Stimulated activated CD8-positive, alpha-beta memory T cell treated with anti-CD3 and anti-CD28 coated beads, Interleukin-7, amount 100 ng/mL, for 48 hours (primary cell): ENCODE measurements at places on chromosomes 1 and 21.

DNA sequence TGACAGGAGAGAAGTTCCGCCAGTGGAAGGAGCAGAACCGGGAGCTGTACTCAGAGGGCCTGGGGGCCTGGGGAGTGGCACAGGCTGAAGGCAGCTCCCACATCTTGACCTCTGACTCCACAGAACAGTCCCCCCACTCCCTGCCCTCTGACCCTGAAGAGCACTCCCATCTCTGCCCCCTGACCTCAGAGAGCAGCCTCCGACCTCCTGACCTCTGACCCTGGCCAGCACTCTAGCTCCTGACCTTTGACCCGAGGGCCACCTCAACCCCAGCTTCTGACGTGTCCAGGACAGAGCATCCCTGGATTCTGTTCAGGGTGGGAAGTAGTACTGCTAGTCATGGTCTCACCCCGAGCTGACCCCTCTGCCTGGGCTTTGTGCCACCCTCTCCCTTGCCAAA is 1.1 kb upstream of the CATSPER4 start:
- no peak for DNase-seq

DNA sequence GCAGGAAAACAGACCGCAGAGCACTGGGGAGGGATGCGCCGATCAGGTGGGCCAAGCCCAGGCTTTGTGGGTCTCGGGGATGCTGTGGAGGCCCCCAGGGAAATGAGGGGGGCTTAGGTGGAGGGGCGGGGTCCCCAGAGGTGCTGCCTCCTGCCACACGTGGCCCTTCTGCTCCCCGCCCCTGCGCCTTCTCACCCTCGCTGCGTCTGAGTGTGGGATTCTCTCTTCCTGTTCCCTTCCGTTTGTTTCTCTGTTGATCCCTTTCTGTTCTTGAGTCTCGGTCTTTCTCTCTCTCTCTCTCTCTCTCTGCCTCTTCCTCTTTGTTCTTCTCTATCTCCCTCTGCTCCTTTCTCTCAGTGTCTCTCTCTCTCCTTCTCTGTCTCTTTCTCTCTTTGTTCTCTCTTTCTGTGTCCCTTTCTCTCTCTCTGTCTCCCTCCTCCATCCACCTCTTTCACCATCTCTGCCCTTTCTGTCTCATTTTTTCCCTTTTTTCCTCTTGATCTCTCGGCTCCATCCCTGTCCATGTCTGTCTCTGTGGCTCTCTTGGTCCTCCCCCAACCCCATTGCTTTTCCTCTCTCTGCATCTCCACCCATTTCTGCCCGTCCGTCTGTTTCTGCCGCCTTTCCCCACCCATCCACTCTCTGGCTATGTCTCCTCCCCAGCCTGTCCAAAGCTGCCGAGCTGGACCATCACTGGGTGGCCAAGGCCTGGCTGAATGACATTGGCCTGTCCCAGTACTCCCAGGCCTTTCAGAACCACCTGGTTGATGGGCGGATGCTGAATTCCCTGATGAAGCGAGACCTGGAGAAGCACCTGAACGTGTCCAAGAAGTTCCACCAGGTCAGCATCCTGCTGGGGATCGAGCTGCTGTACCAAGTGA is 52.4 kb upstream of the TMEM51 start:
- no peak for DNase-seq

GRCh38 chr1:55534565-55535121 is 319.5 kb upstream of the USP24 start:
- DNase-seq, result no peak

- DNase-seq, result no peak
Measured at GRCh38 chr1:111618081-111618480, 1.5 kb upstream of the RAP1A start.

DNA sequence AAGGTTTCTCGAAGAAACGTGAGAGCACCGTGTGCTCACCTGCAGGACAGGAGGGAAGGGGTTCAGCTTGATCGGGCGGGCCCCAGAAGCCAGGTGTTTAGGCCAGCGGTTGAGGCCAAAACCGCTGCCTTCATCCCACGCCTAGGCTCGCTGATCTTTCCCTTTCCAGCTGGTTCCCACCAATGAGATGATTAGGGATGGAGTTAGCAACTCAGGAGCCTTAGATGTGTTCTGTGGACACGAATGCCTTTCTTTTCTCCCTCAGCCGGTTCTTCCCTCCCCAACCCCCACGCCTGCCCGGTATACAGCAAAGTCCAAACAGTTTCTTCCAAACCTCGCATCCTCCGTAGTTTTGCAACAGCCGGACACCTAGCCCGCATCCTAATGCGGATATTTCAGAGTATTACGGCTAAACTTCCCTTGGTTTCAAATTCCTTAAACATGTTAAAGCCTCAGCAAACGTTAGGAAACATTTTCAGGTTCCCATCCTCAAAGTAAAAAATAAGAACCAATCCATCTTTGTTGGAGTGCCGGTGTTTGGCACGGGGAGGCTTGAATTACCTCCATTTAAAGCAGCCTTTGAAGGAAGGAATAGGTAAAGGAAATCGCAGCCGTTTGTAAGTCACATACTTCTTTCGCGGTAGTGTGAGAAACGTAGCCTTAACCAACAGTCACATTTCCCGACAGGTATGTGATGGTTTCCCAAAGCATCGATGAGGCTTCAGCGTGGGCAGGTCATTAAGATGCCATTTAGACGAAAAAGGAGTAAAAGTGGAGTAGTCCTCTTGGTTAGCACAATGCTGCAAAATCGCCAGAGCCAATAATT is 1.1 kb downstream of the LRRC8C start:
- DNase-seq, result no peak

DNA sequence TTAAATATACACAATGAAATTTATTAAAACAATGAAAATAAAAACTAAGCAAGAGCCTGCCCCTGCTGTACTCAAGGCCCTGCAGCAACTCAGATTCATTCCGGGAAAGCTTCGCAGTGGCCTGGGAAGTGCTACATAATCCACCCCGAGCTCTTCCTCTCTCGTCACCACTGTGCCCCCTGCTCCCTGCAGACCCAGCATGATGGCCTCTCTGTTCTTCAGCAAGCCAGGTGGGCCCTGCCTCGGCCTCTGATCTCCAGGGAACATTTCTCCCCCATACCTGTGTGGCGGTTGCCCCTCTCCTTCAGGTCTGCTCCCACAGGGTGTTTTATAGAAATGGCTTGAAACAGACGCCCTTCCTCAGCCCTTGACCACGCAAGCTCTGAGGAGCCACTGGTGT is 10.6 kb downstream of the RNF187 start:
- DNase-seq, result no peak

DNA sequence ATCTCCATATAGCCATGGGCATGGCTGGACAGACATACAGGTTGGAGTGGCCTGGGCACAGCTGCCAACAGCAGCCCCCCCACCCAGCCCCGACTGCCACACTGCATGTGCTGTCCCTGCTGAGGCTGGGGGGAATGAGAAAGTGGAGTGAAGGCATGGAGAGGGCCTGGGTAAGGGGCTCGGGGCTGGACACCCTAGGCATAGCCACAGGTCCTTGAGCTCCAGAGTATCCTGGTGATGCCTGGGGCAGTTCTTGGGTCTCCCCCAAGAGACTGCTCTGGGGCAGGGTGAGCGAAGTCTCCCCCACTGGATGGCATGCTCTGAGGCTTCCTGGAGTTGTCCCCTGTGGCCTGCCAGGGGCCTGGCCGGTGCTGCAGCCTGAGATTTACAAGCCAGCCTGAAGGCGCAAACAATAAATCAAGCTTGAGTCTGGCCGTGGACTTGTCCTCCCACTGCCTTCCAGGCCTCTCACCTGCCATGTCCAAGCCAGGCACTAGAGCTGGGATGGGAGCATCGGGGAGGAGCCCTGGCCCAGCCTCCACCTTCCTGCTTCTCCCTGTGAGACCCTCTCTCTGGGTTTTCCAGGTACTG is 53.6 kb downstream of the FOXO6 start:
- DNase-seq, result no peak

DNA sequence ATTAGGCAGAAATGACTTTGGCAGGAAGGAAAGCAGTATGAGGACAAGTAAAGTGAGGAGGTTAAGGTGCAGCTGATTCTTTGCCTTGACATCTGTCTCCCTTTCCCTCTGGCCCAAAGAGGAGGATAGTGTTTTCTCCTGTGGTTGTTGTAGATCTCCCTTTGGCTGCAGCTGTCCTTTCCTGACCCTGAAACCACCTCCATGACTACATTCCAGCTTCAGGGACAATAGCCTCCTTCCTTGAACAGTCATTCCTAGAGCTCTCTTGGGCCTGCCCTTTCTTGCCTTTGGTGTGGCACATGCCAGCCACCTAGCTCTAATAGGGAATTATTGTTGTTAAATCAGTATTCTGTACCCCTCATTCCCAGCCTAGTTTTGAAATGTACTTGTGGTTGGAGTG is 6.2 kb downstream of the ZMYM1 start:
- no peak for DNase-seq

- DNase-seq, result no peak
Measured at GRCh38 chr1:205930799-205931281, 12.4 kb downstream of the SLC26A9 start.

DNA sequence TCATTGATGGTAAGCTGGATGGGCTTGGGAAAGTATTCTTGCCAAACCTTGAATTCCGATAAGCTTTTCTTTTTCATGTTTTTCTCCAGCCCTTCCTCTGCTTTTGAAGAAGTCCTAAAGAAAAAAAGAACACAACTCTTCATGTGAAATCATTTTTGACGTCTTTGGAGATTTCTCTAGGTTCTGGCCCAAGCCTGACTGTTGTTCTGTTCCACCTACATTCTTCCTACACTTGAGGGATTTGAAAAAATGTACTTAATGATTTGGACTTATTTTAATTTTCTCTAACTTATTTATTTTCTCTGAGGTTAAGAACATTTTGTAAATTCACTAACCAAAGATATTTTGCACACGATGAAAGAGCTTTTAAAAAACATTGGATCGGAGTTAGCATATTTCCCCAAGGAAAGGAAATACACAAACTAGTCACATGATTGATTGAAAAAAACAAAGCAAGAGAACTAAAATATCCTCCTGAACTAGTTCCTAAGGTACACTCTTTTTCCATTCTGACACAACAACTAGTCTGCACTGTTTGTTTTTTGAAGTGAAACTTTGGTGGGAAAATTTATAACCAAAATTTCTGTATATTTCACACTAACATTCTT is 82.3 kb downstream of the LTN1 start:
- no peak for DNase-seq

DNA sequence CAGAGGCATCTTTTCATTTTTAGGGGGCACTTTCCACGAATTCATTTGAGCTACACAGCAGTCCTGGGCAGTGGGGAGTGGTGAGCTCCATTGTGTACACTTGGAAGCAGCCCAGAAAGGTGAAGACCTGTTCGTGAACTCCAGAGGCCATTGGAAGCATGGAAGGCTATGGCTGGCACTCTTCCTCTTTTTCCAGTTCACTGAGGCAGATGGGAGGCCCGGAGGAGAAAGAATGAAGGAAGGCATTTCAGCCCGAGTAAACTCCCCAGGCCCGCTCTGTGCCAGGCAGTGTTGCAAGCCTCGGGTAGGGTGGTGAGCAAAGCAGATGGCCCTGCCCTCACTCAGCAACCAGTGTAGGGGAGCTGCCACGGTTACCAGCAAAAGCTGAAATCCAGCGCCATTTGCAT is 673 bp upstream of the DHCR24 start:
- no peak for DNase-seq

DNA sequence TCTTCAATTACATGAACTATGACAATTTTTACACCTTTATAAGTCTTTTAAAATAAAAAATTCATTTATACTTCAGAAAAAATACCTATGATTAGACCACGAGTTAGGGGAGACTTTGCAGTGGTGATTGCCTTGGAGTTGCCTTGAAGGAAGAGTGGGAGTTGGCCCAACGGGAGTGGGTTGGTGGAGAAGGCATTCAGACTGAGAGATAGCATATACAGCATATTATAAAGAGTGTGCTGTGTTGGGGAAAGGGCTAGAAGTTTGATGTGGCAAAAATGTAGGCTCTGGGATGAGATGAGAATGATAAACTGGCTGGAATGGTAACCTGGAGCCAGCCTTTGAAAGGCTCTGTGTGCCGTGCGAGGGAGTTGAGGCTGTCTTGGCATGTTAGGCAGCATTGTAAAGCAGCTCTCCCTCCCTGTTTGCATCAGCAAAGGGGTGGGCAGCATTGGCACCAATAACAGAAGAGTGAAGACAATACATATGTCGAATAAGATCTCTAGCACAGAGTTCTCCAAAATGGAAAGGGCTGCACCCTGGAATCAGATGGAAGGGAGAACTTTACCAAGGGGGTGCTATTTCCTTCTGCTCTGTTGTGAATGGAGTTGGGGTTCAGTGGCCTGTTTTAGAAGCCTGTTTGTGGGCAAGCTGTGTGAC is 24.4 kb downstream of the MPZL1 start:
- no peak for DNase-seq

- no peak for DNase-seq
Measured at GRCh38 chr1:234712891-234713305, 102.9 kb upstream of the IRF2BP2 start.

GRCh38 chr1:228860911-228861831 is 125.9 kb downstream of the RHOU start:
- no peak for DNase-seq

DNA sequence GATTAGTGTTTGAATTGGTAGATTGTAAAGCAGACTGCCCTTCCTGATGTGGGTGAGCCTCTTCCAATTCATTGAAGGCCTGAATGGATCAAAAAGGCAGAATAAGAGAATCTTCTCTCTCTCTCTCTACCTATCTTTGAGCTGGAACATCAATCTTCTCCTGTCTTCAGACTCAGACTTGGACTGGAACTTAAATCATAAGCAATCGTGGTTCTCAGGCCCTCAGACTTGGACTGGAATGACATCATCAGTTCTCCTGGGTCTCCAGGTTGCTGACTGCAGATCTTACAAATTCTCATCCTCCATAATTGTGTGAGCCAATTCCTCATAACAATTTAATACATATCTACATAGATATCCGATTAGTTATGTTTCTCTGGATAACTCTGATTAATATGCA is 66.8 kb downstream of the IER5 start:
- no peak for DNase-seq

DNA sequence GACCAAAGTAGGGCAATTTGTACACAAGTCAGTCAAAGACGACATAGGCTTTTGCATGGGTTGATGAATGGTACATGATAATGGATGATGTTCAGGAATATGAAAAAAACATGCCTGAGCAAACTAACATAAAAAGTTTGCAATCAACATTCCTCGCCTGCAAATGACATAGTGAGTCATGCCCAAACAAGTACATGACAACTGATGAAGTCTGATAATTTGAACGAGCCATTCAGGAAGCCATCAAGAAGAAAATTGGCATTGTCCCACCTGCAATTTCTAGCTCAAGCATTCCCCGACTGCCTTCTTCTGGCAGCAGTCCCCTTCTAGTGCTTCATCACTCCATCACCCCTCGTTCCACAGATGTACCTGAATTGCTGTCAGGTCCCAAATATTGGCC is 118.4 kb upstream of the NR5A2 start:
- no peak for DNase-seq

GRCh38 chr1:39381839-39382238 is 109.6 kb upstream of the BMP8A start:
- DNase-seq, result no peak

- no peak for DNase-seq
Measured at GRCh38 chr1:42381280-42381673, 685 bp downstream of the RIMKLA start.

DNA sequence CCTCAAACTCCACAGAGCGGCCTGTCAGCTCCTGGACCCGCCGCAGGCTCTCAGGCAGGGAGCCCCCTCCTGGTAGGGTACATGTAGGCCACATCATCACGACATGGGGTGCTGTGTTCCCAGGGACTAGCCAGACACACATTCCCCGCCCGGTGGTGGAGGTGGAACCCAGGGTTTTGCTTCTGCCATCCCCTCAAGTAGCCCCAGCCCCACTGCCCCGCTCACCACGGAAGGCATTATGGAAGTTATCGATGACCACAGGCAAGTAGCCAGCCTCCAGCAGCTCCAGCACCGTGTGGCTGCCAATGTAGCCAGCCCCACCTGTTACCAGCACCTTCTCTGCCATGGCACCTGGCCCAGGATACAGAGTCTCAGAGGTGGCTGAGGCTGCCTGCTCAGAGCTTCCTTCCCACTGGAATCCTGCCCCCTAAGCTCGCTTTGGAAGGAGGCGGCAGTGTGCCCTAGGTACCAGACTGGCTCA is 1.9 kb downstream of the GALE start:
- DNase-seq, result no peak
